Panc1 (cell line): ENCODE measurements at places on chromosomes 4 and X.
A peak's percentile ranks its signal among the peaks of the same experiment; 100 is the strongest.

- DNase-seq, result no peak
Measured at GRCh38 chr4:41670530-41670929, 78.0 kb downstream of the PHOX2B start.

GRCh38 chr4:16377887-16378286, 151.6 kb upstream of the TAPT1 start:
- no peak for DNase-seq

DNA sequence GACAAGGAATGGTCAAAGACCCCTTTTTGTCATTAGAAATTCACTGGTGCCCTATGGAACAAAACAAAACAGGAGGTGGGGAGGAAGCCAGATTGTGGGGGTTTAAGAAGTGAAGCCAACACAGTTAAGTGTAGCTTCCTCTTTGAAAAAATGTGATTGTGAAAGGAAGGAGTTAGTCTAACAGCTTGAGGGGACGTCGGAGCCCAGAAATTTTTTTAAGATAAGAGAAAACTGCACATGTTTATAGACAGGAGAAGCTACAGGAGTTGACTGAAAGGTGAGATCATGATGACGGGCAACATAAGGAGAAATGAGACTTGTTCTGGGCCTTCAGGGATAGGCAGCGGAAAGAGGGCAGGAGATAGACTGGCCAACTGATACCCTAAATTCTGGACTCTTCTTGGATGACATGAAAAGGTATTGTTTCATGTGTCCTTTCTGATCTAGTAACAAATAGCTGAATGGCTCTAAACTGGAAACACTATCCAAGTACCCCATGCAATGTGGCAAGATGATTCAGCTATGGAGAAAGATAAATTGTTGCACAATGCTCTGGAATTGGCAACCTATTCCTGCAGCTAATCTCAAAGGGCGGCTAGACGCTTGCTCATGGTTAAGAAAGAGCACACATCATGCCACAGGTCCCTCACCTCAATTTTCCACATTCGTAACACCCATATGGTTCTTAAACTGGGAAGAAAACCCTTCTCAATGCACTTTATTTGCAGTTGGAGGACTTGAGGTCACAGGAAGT, 3.7 kb upstream of the HDAC8 start:
- no peak for DNase-seq

GRCh38 chr4:130901321-130901720, 1805.4 kb downstream of the C4orf33 start:
- DNase-seq, result no peak

DNA sequence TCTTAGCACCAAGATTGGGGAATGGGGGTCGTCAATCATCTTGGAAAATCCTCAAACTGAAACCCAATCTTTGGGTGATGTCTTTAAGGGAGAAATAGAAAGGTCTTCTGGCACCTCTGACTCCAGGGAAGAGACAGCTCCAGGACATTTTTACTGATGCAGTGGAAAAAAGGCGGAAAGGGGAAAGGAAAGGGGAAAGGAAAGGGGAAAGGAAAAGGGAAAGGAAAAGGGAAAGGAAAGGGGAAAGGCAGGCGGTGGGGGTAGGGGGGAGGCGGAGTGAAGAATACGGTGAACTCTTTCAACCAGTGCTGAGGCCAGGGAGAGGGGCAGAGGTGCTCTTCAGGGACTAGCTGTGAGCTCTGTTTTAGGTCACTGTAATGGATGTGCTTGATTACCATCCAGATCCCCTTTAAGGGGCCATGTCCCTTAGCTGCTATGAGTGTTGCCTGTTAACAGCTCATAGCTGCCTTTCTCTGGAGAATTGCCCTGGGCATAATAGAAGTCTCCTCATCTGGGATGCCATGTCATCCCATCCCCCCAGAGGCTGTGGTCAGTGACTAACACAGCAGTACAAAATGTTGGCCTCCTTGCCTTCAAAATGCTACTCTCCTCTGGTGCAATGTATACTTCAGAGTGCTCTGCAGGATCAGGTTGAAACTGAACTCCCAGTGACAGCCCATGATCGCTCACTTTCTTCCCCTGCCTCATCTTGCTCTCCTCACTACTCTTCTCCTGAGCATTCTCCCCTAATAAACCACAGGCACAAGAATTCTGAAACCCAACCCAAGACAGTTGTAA, 92.4 kb upstream of the AP1S2 start:
- DNase-seq, result no peak

DNA sequence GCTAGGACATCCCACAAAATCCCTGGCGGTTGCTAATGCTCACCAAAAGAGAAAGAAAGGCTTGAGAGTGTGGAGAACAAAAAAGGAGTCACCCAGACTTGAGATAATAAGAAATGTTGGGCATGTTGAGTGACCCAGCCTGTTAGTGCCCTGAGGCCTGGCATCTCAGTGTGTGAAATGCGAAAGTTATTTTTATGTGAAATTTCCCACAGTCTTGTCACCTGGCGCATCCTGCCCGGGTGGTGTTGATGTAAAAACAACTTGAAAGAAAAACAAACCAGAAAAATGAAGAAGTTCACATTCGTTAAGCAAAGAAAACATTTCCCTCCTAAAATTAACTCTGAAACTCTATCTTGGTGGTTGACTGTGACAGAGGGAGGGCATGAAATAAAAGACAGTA, 495.2 kb downstream of the MID1IP1 start:
- DNase-seq, result no peak

DNA sequence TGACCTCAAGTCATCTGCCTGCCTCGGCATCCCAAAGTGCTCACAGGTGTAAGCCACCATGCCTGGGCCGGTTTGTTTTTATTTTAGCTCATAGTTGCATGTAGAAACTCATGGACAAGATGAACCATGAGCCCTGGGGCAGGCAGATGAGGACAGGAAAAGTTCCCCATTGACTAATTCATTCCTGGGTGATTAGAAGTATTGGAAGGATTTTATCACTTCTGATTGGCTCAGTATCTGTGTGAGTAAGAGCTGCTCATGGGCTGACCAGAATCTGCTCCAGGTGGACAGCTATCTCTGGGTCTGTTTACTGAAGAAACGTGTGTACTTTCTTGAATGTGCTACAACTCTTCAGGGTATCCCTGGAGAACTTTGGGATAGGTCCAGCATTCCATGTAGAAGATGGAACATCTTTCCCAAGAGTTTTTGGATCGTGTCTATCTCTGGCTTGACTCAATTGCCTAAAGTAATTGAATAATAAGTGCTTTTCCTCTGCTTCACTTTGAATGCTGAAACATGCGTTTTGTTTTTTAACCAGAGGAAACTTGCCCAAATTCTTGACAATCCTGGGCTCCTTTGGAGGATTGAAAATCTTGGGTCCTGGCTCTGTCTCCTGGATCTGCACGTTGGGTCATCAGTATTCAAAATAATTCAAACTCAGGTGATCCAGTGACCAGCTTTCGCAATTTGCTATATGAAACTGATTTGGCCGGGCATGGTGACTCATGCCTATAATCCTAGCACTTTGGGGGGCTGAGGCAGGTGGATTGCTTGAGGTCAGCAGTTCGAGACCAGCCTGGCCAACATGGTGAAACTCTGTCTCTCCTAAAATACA, 88.6 kb upstream of the DHRSX start:
- no peak for DNase-seq

GRCh38 chrX:107429090-107429489, 20.4 kb upstream of the FRMPD3 start:
- no peak for DNase-seq

- no peak for DNase-seq
Measured at GRCh38 chr4:118279328-118279727, 73.5 kb downstream of the PRSS12 start.

DNA sequence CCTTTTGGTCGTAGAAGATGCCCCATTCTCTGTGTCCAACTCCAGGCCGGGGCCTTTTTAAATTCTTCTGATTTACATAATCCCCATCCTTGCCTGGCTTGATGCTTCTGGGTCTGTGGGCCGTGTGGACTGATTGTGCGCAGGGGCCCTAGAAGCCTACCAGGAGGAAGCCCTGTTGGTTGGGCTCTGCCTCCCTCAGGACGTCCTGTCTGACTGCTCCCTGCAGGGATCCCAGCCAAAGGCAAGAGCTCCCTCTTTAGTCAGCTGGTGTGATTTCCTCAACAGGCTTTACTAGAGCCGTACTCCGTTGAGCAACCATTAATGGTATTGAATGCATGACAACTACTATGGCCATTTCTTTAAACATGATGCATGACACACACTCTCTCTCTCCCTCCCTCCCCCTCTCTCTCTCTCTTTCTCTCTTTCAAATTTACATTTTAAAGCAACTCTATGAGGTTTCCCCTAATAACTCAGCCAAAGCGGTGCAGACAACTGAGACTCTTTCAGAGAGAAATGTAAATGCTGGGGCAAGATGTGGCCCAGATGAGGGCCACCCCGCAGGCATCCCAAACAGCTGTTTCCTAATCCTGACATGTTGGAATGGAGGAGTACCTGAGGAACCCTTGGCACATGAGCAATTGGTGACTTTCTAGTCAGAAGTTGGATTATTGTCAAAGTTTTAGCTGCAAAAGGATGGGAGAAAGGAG, 117.3 kb downstream of the DRD5 start:
- DNase-seq, result peak; percentile 0

DNA sequence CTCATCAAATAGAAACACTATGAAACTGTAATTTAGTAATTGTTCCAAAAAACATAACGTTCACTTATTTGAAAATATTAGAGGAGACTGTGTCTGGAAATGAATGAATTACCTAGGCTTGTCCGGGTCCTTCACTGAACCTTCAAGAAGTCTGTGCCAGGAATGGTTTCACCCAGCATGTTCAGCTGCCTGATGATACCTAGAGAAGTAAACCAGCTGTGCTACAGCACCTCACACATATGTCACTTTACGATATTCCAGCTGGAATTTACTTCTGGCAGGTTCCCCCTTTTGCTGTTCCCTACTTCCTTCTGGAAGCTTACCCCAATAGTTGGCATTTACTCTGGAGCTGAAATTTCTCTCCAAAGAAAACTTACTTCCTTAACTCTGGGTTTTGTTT, 906.5 kb downstream of the FAT4 start:
- no peak for DNase-seq

DNA sequence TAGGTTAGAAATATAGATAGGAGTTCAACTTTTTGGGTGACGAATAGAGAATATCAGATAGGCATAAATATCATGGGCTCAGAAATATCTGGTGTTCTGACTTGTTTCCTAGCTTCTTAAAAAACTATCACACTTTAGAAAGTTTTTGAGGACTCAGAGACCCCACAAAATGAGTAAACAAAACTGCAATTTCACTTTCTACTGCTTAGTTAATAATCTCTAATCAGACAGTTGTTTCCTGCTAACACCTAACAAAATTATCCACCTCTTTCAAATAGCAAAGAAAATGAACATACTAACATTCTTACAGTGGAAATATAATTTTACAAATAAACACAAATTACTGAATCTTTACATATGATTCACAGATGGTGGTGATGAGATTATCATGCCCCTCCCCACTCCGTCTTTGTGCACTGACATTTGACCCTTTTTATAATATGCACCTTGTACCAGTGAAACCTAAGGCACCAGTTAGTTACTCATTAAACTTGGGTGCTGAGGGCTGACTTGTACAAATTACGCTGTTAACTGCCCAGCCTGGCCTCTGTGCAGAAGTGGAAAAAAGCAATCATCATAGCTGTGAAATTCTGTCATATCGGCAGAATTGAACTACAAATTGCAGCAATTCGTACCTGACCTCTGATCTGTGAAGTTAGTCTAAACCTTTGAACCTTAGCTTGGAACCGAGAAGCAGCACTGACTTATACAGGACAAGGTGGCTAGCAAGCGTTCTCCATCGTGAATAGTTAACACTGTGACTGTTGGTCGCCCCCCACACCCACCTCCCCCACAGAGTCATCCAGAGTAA, 138.7 kb downstream of the CHRNA9 start:
- DNase-seq, result no peak

DNA sequence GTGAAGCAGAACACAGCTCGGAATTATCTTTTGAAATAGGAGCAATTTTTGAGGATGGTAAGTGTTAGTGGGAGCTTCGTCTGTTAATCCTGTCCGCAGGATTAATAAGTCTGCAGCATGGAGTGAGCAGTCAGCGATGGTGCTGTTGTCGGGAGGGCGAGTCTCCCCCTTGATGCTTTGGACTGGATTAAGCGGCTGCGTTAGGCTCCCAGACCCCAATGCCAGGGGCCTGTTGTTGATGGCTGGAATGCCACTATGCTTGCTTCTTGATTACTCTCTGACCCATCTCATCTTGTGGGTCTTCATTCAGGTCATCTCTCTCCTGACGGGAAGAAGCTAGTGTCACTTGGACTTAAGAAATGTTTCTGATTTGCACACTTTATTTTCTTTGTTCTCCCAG, 332.6 kb downstream of the ARHGAP10 start:
- no peak for DNase-seq

GRCh38 chr4:184843984-184844554, 18.3 kb upstream of the ACSL1 start:
- no peak for DNase-seq

GRCh38 chrX:136572030-136572429, 40.0 kb downstream of the VGLL1 start:
- no peak for DNase-seq

GRCh38 chr4:64712590-64712989, 303.3 kb upstream of the TECRL start:
- DNase-seq, result no peak

DNA sequence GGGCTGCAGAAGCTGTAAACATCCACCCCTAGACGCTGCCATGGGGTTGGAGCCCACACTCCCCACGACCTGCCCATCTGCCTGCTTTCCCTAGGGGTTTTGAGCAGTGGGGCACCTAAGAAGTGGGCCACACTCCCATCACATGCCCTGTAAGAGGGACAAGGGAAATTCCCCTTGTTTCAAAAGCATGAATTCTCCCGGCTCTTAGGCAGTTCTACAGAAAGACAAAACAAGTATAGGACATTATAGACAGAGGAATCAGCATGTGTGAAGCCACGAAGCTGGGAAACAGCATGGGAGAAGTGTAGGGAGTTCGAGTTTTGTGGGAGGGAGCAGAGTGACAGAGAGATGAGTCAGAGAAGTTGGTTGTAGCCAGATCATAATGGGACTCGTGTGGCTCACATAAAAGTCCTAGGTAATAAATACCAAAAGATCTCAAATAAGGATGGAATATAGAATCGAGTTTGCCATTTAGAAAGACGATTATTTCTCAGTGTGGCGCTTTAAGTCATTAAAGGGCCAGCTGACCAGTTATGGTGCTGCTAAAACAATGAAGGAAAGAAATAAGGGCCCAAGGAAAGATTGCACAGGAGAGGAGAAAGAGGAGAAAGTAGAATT, 23.9 kb downstream of the APOO start:
- DNase-seq, result no peak

GRCh38 chr4:81743731-81744435, 272.2 kb upstream of the RASGEF1B start:
- DNase-seq, result no peak
